ENCODE measurements at places on chromosomes 1 and 21. TPM values are rescaled to one million over a fixed set of nuclear protein-coding genes. Genes with fewer than 3 reads are reported as not detected.

DNA sequence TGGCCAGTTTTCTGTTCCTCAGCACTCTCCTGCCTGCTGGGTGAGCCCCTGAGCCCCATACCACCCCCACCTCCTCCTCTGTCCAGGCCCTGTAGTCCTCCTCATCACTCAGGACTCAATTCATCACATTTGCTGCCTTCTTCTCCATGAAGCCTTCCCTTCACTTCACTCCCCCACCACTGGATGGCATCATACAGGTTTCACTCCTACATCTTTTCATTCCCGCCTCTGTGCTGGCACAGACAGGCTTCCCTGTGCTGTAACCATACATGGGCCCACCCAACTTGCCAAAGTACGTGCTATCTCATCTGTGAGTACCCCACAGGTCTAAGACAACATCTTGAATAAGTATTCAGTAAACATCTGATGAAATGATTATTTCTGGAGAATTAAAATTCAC lies 56.9 kb downstream of the SLC45A1 start:
- DNase-seq, result no peak

GRCh38 chr1:89363196-89363595 lies 663 bp upstream of the GBP6 start:
- DNase-seq, result peak; percentile 13

DNA sequence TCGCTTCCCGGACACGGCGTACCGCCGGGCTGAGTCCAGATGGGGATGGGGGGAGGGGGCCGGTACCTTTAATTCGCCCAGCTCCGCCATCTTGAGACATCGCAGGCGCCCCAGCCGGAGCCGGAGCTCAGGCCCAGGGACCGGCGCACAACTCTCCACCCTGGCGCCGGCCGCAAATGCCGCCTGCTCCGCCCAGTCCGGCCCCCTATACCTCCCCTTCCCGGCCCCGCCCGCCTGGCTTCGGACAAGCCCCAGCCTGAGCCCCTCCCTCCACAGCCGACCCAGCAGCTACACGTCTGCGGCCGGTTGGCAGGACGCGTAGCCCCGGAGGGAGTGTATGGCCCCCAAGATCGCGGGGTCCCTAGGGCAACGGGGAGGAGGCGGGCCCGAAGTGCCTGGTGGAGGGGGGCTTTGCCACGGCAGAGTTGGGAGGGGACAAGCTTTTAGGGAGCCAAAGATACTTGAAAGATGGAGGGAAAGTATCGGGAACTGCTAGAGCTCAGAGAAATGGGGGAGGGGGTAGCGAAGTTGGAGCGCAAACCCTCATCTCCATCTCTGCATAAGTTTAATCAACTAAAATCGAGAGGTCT lies at the start of gene PIAS3:
PIAS3 (minus strand) TSS at position 181 of the 590 bp plus-strand sequence; CDS start at position 90, 91 bp downstream.
- DNase-seq, result peak; percentile 85

DNA sequence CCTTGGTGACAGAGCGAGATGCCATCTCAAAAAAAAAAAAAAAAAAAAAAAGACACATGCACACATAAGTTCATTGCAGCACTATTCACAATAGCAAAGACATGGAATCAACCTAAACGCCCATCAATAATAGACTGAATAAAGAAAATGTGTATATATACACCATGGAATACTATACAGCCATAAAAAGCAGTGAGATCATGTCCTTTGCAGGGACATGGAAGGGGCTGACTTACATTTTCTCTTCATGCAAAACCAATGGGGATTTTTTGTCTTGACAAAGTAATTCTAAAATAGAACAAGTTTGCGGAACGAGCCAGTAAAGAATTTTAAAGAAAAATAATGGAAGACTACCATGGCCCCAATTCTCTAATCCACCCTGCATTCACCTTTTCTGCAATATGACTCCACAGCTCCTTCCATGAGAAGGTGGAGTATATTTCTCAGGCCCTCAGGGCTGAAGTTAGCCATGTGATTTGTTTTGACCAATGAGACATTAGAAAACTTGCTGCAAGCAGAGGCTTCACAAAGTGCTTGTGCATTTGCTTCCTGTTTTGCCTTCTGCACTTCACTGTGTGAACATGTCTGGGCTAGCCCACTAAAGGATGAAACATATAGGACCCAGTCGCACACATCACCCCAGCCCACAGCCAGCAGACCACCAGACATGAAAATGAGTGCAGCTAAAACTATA lies 78.8 kb upstream of the NR5A2 start:
- DNase-seq, result no peak

GRCh38 chr1:178495158-178495557 lies 1.6 kb downstream of the CLEC20A start:
- no peak for DNase-seq

Gene CCDC185
- not detected for total RNA-seq

GRCh38 chr1:156602557-156602993 lies 1.3 kb upstream of the GPATCH4 start:
- DNase-seq, result no peak

- DNase-seq, result no peak
These were observed 9.6 kb downstream of the PTPRU start for GRCh38 chr1:29245876-29246275.

Gene SELENOF
- total RNA-seq, result 187 TPM

Gene RIMS3
- 2.9 TPM for total RNA-seq

- no peak for DNase-seq
These were observed 303.3 kb upstream of the DAB1 start for GRCh38 chr1:57727121-57727520.

Gene PLA2G2A
- not detected for total RNA-seq

DNA sequence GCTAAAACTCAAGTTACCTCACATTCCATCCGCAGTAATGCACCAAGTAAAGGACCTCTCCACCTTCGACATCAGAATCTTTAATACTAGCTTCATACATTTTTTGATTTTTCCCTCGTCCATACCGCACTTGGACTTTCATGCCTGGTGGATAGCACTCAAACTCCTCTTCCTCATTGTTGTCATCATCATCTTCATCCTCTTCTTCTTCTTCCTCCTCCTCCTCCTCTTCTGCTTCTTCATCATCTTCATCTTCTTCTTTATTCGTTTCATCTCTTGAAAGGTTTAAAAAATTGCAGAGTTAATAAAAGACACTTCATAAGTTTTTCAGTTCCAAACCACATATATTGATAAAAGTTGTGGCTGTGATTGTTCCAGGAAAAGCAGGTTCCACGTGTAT lies 52.7 kb upstream of the RBM34 start:
- no peak for DNase-seq

- no peak for DNase-seq
These were observed 3.1 kb downstream of the IBA57 start for GRCh38 chr1:228168563-228169270.

- DNase-seq, result no peak
These were observed 19.5 kb downstream of the ACTN2 start for GRCh38 chr1:236705771-236706170.

- DNase-seq, result no peak
These were observed 5.5 kb downstream of the ACTRT2 start for GRCh38 chr1:3026581-3027391.

Gene SPRR4
- not detected for total RNA-seq

Gene FAM72B
- 22.6 TPM for total RNA-seq

Gene ITLN1
- not detected for total RNA-seq

Gene OR2L2
- total RNA-seq, result 0.05 TPM

- DNase-seq, result no peak
These were observed 356.9 kb upstream of the ADGRL4 start for GRCh38 chr1:79363430-79363829.

DNA sequence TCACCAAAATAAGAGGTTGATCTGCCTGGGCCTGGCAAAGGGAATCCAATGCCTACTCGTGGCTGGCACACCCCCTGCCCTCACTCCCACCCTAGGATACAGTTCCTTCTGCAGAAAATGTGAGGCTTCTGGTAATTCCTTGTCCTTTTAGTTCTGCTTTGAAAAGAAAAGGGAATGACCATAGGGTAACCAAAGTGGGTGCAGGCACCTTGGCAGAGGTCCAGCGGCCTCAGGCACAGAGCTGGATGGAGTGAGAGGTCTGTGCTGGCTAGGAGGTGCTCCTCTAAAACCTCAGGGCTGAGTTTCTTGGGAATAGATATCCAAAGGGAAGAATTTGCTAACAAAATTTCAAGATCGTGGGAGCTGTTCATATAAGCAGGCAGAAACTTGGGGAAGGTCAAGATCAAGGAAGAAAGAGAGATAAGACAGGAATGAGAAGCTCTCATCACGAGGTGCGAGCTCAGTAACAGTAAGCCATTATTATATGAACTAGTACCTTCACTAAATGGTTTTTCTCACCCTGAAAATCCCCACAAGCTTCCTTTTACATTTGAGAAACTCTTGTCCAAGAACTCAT lies 293.1 kb upstream of the LYPLAL1 start:
- no peak for DNase-seq

DNA sequence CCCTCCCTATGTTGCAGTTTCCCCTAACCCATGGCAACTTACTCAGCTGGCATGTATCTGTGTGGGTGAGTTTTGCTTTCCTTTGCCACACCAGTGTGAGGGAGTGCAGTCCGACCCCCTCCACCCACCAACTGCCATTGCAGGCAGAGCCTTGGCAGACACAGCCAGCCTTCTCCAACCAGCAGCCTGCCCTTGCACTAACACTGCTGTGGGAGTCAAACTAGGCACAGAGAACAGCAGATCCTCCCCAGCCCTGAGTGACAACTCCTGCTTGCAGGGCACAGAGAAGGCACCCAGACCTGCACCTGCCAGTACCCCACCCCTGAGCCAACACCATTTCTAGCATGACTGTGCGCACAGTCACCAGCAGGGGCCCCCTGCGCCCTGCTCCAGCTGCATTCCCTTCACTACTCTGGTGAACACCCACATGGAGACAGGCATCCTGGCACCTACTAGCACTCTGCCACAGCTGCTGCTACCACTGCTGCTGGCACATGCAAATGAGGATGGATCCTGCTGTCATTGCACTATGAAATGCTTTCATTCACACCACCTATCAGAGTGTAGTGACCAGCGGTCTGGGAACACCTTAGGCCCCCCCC lies 98.4 kb downstream of the MAGI3 start:
- no peak for DNase-seq

- DNase-seq, result no peak
These were observed 131.9 kb downstream of the ZNF326 start for GRCh38 chr1:90126834-90127233.

GRCh38 chr1:54551891-54552290 lies 3.9 kb downstream of the ACOT11 start:
- no peak for DNase-seq
